Neural progenitor cell (in vitro differentiated cells): ENCODE measurements at places on chromosomes 7 and 10.

- H3K36me3 ChIP-seq: no peaks in the 10 kb centered on the region
- H3K27me3 ChIP-seq: no peaks in the 10 kb centered on the region
- no peak for DNase-seq
- H3K27ac ChIP-seq: no peak overlapping the region
- no peak overlapping the region for H3K4me3 ChIP-seq
- H3K4me1 ChIP-seq: peaks cover 24% of the 10 kb centered on the region
Measured at GRCh38 chr10:44168478-44168877, 216.4 kb downstream of the CXCL12 start.

DNA sequence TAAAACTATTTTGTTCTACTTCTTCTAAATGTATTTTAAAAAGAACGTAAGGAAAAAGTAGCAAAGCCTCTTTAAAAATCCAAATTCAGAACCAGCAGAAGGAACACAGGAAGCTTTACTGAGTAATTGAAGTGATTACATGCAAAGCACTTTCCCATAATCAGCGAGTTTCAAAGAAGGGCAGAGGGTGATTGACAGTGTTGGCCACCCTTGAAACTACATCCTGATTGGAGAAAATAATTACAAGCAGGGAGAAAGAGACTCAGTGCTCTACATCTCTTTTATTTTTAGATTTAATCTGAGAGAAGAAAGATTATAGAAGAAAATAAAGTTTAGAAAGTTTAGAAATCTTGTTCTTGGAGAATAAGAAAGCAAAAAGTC is 20.3 kb upstream of the HGF start:
- no peaks in the 10 kb centered on the region for H3K27me3 ChIP-seq
- H3K4me1 ChIP-seq: peaks cover 9% of the 10 kb centered on the region
- H3K36me3 ChIP-seq: no peaks in the 10 kb centered on the region
- H3K4me3 ChIP-seq: no peak overlapping the region
- DNase-seq: no peak

GRCh38 chr7:117076426-117076943 is 123.2 kb downstream of the ST7 start:
- H3K27ac ChIP-seq: no peak overlapping the region
- no peak for DNase-seq
- peaks cover 23% of the 10 kb centered on the region for H3K27me3 ChIP-seq
- H3K4me1 ChIP-seq: peaks cover 20% of the 10 kb centered on the region

DNA sequence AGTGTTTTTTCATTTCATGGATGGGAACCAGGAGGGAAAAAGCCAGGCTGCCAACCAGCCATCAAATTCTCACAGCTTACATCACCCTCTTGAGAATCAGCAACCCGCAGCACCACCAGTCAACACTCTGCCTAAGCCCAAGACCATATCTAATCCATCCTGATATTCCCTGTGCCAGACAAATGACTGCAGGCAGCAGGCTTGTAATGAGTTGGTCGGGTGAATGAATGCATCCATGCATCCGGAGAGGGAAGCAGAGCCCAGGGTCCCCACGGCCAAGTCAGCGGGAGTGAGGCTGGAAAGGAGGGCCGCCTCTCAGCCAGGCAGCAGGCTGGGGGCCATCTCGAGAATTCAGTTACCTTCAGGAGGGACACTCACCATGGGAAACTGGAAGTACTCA is 46.9 kb downstream of the SLIT1 start:
- no peak overlapping the region for H3K27ac ChIP-seq
- DNase-seq: no peak
- H3K36me3 ChIP-seq: no peaks in the 10 kb centered on the region
- H3K27me3 ChIP-seq: peaks cover 36% of the 10 kb centered on the region

DNA sequence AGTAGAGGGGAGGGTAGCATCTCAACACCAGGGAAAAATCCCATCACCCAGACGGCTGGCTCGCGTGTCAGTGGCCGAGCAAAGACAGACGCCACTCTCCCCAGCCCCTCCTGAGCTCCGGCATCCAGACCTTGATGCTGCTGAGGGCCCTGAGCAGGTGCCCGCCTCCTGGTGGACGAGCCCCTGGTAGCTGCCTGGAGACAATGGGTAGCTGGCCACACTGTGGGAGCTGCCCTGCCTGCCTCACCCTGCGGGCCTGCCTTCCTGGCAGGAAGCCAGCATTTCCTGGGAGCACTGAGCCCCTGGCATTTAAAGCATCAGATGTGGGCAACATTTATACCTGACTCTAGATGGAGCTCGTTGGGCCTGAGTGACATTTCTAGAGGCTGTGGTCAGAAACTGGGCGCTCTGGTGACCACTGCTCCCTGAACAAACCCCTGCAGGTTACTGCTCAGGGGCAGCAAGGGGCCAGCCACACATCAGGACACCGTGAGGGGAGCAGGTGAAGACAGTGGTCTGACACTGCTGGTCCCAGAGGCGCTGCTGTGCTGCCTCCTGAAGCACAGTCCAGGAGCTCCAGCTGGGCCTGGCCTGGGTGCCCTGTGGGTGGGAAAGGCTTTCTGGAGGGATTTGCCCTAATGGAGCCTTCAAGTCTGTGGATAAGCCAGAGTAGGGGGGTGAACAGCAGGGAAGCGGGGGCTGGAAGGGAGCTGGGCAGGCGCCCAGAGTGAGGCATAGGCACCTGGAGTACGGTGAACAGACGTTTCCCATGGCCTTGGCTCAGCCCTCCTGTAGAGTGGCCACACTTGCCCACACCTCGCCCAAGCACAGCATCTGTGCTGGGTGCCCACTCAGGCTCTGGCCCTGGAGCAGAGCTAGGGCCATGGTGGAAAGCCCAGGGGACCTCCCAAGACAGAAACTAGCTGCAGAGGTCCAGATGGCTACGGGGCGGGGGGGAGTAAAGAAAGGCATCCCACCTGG is 138.7 kb downstream of the MAPK8 start:
- no peaks in the 10 kb centered on the region for H3K27me3 ChIP-seq
- DNase-seq: peak; percentile 55
- peak overlapping the region; percentile 49 for H3K27ac ChIP-seq
- no peaks in the 10 kb centered on the region for H3K36me3 ChIP-seq
- no peak overlapping the region for H3K4me3 ChIP-seq

DNA sequence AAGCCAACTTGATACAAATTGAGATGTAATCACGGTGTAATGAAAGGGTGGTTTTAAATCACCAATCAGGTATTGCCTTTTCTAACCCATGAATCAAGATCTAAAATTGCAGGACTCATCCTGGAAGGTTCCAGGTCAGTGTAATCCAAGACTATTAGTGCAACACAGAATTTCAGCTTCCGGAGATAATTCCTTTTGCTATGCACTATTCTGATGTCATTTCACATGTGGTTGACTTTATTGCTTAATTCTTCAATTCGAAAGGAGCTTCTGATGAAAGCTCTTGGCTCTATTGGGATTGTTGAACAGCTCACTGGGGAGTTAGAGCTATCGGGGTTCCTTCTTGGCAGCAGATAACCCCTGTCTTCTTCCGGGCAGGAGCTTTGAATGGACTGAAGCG is 147.4 kb upstream of the INSYN2A start:
- H3K4me3 ChIP-seq: no peak overlapping the region
- peaks cover 34% of the 10 kb centered on the region for H3K4me1 ChIP-seq
- no peaks in the 10 kb centered on the region for H3K36me3 ChIP-seq
- H3K27ac ChIP-seq: no peak overlapping the region
- no peak for DNase-seq

GRCh38 chr7:1520539-1521234 is 9.8 kb upstream of the MAFK start:
- no peak for DNase-seq
- no peaks in the 10 kb centered on the region for H3K27me3 ChIP-seq
- H3K27ac ChIP-seq: no peak overlapping the region

GRCh38 chr10:11097686-11098085 is 80.0 kb downstream of the CELF2 start:
- H3K36me3 ChIP-seq: no peaks in the 10 kb centered on the region
- no peak for DNase-seq
- H3K4me1 ChIP-seq: peaks cover 25% of the 10 kb centered on the region
- H3K27ac ChIP-seq: no peak overlapping the region
- no peak overlapping the region for H3K4me3 ChIP-seq
- H3K27me3 ChIP-seq: no peaks in the 10 kb centered on the region

DNA sequence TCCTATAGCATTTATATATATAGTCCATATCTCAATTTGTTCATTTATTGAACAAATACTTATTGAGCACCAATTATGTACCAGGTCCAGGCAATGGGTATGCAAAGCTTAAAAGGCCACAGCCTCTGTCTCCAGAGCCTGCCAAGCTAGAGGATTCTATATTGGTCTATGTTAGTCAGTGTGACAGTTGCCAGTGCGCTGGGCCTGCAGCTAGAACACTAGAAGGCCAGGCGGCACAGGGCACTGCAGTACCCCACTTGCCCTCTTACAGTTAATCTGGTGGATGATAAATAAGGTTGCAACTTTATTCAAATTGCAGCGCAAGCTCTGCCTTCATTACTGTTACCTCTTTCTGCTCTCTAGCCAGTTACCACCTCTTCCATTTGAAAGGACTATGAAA is 68.8 kb downstream of the PPP1R3C start:
- no peak overlapping the region for H3K4me3 ChIP-seq
- no peak for DNase-seq
- H3K27ac ChIP-seq: no peak overlapping the region
- no peaks in the 10 kb centered on the region for H3K27me3 ChIP-seq

DNA sequence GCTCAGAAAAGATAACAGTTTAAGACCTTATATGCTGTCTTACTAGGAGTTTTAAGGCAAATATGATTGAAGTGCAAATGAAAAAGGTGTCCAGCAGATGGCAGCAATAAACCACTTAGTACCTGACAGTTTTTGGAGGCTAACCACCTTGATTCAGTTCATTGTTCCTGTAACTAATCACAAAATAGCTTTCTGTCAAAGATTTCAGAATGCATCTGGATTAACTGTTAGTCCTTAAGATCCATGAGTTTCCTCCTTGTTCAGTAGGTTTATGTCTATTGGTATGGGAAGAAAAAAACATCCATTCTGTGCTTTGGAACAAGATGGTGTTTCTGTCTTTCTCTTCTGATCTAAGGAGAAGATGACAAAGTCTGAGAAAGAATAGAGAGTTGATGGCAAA is 46.6 kb downstream of the CCSER2 start:
- no peak overlapping the region for H3K27ac ChIP-seq
- H3K4me3 ChIP-seq: no peak overlapping the region
- no peaks in the 10 kb centered on the region for H3K27me3 ChIP-seq
- DNase-seq: peak; percentile 68

DNA sequence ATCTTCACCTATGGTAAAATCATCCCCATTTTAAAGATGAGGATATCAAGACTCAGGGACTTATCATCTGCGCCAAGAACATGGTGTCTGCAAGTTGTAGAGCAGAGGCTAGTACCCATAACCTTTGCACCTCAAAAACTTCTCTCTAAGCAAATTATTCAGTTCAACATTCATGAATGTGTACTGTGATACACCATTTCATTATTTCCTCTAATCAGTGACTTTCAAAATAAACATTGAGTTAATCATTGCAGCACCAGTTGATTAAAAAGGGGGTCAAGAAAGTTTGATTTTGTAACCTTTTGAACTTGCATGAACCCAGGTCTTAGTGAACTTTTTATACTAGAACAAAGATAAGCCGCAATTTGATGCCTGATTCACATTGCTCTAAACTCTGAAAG is 47.6 kb upstream of the CYP2C8 start:
- H3K27me3 ChIP-seq: no peaks in the 10 kb centered on the region
- no peak for DNase-seq
- H3K4me3 ChIP-seq: no peak overlapping the region
- no peak overlapping the region for H3K27ac ChIP-seq
- no peaks in the 10 kb centered on the region for H3K4me1 ChIP-seq
